ENCODE measurements at places on chromosomes 1 and 21.

DNA sequence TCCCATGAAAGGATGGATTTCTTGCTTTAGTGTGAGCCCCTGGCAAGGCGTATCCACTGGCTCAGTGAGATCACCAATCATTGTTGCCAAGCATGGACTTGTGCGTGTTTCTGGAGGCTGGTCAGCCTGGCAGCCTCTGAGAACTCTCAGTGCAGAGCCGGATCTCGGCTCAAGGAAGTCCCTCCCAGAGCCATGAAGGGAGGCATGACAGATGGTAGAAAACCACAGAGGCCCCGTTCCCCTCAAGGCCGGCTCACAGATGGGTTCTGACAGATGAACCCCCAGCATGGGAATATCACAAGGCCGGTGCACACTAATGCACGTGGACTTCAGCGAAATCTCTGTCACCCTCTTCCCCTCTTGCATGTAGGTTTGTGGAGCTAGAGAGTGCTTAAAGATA lies 290.5 kb downstream of the AJAP1 start:
- no peak for DNase-seq

DNA sequence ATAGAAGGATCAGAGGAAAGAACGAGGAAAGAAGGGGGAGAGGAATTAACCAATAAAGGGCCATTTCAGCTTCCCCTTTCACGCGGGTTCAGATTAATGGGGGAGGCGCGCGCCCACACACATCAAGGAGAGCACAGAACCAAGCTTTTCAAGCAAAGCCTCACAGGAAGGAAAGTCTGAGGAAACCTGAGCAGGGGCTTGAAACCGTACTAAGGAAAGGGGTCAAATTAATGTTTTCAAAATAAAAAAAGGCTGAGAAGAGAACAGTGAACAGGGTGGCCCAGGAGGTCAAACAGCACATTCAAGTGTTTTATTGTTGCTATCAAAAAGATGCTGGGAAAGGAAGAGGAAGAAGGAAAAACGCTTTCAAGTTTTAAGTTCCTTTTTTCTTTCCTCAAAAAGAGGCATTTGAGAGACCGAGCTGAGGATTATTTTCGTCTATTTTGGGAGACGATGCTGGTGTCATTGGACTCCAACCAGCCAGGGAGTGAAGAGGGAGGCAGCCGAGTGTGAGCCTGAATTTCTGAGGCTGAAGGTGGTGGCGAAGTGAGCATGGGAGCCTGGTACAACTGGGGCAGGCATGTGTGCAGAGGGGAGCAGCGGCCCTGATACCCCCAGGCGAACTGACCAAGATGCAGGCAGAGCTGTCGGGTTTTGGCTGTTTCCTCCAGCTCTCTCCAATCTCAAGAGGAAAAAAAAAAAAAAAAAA lies 88.4 kb downstream of the PROX1 start:
- DNase-seq: no peak

DNA sequence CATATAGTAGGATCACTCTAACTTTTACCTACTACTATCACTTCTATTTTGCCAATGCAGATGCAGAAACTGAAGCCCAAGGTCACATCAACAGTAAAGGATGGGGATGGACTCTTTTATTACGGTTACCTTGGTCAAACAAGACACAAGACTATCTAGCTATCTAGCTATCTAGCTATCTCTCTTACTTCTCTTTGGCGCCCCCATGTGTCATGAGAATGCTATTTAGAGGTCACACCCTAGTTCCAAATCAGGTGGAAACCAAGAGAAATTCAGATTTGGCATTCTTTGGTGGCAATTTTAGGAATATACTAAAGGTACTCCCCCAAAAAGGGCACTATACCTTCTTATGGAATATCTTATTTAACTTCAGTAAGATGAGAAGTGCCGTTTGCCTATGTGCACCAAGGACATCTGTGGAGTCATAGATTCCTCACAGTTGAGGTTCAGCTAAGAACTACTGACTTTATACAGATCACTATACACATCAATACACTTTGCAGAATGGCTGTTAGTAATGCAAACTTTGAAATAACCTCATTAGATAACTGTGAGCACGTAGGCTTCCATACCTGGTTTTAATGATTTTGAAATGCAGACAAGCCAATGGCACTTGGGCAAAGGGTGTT lies 6.7 kb downstream of the ZNF648 start:
- DNase-seq: no peak

DNA sequence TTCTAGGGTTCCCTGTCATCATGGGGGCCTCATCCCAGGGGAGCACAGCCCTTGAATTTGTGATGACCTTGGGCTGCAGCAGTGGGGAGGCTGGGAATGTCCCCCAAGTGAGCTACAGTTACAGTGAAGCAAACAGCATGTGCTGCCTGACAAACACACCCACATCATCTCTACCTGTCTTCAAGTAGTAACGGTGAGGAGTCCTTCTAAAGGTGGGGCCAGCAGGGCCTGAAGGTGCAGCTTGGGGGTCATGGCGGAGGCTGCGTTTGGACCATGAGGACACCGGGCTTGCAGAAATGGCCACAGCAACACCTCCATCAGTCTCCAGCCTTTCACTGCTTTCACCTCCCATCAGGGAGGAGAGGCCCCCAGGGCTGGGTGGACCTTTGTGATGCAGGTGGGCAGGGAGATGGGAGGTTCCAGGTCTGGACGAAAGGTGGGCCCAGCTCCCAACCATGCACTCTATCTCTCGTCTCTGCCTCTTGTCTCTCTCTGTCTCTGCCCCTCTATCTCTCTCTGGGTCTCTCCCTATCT lies 55.7 kb downstream of the WNT9A start:
- no peak for DNase-seq

DNA sequence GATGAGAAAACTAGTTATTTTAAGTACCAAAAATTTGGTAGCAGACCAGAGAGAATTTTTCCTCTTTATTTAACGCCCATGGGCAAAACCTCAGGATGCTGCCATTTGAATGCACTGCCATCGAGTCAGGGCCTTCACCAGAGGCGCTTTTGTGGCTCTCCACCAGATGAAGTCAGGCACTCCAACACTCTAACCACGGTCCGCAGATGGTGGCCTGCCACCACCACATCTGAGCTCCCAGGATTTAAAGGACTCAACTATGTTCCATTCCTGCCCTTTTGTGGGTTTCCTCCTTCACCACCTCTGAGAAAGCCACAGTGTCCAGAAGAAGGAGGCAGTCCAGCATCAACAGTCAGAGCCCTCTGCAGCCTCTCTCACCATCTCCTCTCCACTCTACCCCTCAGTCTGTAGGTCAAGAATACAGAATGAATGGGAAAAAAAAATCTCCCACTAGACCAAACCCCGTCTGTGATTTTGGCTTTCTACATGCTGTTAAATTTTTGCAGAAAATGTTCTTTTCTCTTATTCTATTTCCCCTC lies 647.4 kb downstream of the USP25 start:
- no peak for DNase-seq

GRCh38 chr1:48530727-48531351 lies 58.8 kb upstream of the SPATA6 start:
- no peak for DNase-seq

- no peak for DNase-seq
Measured at GRCh38 chr1:151681923-151682322, 34.7 kb downstream of the CELF3 start.

DNA sequence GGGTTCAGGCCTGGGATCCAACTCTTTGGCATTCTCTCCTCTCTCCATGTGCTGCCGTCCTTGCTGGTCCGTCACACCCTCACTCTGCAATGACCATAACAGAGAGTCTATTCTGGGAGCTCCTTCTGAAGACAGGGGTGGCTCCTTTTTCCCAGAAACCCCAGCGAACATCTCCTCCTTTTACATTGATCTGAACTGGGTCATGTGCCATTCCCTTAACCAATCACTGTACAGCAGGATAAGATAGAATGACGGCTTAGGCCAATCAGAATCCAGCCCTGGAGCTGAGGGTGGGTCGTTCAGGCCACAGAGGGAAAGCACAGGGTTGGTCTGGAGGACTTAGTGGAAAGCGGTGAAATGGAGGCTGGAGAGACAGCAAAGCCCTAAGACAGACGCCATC lies 740.1 kb downstream of the MATN1 start:
- no peak for DNase-seq

GRCh38 chr1:30268923-30269666 lies 454.3 kb downstream of the MATN1 start:
- DNase-seq: no peak

DNA sequence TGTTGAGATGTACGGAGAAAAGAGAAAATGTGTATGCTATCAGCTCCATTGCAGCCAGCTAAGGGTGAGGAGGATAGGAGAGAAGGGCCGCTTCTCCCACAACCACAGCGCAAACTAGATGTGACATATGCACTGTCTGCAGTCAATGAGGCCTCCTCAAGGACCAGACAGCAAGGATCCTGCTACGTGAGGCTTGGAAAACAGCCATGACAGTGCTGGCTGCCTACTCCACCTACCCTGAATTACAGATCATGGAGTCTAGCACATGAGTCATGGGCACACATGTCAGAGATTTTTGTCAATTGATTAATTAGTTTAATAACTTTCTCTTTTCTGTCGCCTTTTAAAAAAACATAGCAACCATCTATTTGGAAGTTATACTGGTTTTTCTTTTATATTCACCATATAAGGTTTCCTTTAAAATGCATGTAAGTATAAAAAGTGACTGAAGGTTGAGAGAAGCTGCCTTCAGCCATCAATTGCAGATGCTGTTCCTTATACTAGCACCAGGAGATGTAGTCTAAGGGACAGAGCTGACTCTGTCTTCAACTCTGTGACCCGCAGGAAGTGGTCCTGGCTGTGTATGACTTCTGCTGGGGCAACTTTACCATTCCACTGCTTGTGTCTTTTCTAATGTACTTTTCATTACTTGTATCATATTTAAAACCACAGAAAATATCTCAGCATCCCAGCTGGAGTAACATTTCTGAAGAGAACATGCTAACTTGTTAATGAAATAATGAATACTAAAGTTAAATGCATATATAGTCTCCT lies 3.1 kb downstream of the VPS26C start:
- no peak for DNase-seq

DNA sequence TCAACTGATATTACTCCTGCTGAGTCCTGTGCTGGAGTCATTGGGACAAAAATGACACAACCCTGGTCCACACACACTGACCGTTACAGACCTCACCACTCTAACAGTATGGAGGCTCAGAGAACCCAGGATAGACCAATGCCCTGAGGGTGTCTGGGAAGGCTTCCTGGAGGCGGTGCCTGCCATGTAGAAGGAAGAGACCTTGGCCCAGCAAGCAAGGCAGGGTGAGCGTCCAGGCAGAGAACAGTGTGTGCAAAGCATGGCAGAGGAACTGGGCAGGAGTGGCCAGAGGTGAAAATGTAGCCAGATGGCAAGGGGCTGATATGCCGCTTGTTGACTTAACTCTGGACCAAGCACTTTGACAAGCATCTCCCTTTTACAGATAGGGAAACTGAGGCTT lies 85.5 kb downstream of the VWA5B1 start:
- no peak for DNase-seq

- no peak for DNase-seq
Measured at GRCh38 chr1:167641786-167642500, 11.9 kb downstream of the RCSD1 start.

- DNase-seq: no peak
Measured at GRCh38 chr1:91575909-91576519, 75.4 kb downstream of the CDC7 start.

DNA sequence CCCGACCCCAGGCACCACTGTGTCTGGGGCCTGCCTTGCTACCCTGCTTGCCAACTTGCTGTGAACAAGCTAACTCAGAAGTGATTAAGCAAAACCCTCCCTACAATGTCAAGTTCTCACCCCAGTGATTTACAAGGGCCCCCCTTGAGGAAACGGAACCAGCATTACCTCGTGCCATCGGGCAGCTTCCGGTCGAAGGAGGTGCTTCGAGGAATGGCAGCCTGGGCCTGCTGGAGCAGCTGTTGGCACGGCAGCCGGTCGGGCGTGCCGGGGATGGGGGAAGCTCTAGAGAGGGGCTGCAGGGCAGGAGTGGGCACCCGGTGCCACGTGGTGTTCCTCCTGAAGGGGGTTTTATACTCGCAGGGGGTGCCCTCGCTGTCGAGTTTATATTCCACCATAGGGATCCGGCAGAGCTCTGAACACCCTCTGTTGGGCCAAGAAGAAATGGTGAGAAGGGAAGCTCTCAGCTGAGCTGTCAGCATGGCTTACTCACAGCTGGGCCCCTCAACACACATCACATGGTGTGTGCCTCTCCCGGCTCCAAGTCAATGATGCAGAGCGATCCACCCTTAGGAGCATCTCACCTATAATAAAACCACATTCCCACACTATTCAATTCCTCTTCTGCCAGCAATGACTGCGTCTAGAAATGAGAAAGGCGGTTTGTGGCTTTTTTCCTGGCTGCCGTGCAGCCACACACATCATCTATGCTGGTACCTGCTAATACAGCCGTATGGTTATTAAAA lies 184.4 kb downstream of the SIPA1L2 start:
- no peak for DNase-seq

DNA sequence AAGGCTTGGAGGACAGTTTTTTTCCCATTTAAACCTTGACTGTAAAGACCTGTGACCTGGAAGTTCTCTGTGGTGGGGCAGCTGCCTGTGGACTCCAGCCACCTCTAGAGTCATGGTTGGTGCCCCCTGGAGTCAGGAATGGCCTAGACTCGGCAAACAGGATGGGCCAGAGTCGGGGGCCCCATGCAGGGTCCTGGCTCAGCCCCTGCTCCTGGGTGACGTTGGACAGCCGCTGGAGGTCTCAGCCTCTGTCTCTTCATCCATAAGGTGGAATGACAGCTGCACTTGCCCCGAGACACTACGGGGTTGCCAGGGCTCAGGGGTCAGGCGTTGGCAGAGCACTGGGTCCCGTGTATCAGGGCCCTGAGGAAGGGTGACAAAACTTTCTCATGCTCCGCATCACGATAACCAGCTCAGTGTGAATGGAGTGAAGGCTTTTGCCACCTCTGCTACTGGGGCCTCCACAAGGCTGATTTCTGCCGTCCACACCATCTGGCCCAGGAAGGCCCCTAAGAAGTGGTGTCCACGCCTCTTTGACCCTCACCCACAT lies 58.5 kb upstream of the TTC34 start:
- no peak for DNase-seq

DNA sequence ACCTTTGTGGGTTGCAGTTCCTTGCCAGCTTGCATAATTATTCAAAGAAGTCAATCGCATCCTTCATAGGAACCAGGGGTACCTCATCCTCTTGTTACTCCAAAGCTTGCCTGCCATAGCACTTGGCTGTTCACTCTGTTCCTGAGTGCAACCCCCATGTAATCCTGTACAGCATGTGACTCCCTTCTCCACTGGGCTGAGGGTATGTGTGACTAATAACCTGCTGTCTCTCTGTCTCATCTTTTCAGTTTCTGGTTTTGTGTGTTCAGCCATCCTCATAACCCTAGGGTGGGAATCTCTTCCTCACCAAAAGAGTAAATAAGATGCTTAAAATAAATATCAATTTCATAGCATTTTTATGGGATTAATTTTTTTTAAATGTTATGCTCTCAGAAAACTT lies 351.9 kb downstream of the S1PR1 start:
- no peak for DNase-seq

GRCh38 chr1:213083112-213083445 lies 32.0 kb downstream of the RPS6KC1 start:
- no peak for DNase-seq

- peak; percentile 60 for DNase-seq
Measured at GRCh38 chr1:23577056-23578004, 18.0 kb upstream of the ID3 start.

GRCh38 chr1:247529771-247530355 lies 6.4 kb downstream of the OR2C3 start:
- no peak for DNase-seq

All from HS-5 (cell line).